ENCODE measurements at places on chromosomes 6 and 20.
A peak's percentile ranks its signal among the peaks of the same experiment; 100 is the strongest.

DNA sequence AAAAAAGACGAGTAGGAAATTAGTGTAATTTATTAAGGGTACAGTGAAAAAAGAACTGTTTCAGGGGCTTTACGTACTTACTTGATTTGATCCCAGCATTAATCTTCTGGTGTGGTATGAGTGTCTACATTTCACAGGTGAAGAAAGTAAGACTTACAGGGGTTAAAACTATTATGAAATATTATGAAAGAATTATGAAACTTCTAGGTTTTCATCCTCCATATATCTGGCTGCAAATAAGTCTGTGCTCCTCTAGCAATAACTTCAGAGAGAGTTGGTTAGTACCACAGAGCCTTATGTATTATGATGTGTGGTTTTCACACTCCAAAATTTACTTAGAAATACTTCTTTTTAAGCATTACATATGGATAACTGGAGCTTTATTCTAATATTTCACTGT is 41.9 kb downstream of the ZFAND3 start:
- no peak for DNase-seq

DNA sequence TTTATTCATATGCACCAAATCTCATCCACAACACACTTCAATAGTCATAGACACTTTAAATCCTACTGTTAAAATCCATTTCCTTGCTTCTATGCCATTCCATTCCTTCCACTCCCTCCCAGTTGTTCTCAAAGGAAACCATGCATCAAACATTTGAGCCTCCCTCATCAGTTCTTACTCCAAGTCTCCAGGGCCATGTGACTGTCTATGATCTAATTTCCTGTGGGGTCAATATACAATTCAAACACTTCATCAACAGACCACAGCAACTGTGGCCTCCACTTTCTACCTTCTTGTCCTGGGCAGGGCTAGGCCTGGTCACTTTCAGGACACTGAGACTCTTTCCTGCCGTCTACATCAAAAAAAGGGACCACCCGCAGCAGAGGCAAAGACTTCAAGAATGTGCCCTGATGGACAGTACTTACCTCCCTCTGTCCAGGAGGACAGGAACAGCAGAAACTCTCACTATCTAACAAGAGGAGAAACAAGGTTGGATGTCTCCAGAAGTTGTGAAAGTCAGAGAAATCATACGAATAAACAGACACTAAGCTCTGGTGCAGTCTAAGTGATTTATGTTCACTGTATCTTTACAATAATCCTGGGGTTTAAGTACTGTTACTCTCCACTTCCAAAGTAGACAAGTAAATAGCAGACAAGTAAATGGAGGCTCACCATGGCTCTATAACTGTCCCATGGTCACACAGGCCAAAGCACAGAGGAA is 160.2 kb downstream of the QRSL1 start:
- DNase-seq, result no peak

DNA sequence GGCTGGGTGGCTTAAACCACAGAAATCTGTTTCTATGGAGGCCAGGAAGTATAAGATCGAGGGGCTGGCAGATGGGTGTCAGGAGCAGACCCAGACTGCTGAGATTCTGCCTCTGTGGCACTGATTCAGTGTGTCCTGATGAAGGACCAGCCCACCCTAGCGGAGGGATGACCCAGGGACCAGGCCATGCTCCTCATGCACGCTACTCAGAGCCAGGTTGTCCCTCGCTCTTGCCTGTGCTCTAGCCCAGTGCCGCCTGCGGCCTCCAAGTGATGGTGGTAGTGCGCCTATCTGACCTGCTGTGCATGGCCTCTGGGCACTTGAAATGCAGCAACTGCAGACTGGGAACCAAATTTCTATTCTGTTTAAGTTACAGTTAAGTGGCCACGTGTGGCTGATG is 13.1 kb upstream of the APMAP start:
- no peak for DNase-seq

GRCh38 chr6:163252061-163252591 is 162.4 kb upstream of the QKI start:
- no peak for DNase-seq

DNA sequence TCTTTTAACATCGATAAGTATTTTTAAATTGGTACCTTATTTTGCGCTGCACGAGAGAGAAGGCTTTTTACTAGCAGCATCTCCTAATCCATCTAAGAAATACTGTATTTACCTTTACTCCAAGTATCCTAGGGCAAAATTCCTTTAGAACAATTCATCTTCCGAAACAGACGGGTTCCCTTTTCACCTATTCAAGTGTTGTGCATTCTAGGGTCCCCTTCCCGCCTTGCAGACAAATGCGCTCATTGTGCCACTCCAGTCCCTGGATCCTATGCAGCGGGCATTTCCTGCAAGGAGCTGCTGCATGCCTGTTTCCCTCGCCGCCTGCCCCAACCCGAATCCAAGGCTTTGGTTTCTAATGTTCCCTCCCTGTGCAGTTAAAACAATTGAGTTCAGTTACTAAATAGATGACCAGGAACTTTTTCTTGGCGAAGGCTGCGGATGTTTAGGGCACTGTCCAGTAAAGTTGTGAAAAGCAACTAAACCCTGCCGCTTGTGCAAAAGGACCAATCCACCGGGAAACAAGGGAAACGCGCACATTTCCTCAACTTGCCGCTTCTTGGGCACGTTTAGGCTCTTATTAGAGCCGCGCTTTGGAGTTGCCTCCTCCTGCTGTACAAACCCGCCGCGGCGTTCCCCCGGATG is 556 bp upstream of the SCAF8 start:
- DNase-seq, result peak; percentile 49

DNA sequence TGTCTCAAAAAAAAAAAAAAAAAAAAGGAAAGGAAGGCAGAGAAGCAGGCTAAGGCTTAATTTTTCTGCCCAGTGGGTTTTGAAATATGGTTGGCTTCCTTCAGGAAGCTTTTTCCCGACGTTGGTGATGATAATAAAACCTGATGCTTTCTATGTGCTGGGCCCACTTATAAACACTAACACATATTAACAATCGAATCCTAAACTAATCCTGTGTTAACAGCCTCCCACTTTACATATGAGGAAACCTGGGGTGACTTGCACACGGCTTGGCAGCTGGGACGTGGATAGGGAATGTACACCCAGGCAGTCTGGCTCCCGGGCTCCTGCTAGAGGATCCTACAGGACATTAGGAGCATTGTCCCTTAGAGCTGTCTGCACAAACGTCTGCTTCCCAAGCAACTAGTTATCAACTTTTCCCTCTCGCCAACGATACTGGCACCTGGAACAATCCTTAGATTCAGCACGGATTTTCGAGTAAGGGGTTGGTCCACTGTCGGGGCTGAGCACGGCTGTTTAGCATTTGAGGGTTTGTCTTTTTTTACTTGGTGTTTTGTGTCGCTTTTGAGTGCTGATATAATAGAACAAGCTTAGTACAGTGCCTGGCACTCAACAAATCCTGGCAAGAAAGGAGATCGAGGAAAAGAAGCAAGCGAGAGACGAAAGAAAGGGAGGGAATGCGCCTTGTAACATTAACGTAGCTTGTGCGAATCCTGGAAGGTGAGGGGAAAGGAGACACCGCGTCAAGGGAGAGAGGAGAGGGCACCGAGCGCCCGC is 622 bp upstream of the KIZ start:
- DNase-seq, result peak; percentile 55

GRCh38 chr6:43095939-43096338 is 19.8 kb downstream of the PTK7 start:
- DNase-seq, result no peak

DNA sequence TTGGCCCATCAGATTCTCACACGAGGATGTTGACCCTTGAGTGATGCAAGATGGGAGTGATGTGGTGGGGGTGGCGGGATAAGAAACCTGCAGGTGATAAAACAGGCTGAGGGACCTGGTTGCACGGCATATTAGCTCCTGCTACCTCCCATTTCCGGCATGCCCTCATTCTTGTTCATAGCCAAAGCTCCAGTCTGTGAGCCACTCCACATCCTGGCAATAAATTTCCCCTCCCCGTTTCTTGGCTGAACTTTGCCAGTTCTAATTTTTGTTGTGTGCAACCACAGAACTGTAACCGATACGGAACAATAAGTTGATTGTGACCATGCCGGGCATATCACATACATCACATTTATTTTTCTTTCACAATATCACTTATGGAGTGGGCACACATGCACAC is 41.6 kb upstream of the NFATC2 start:
- no peak for DNase-seq

- no peak for DNase-seq
Observed at GRCh38 chr20:25067102-25067987, 9.4 kb upstream of the ACSS1 start.

DNA sequence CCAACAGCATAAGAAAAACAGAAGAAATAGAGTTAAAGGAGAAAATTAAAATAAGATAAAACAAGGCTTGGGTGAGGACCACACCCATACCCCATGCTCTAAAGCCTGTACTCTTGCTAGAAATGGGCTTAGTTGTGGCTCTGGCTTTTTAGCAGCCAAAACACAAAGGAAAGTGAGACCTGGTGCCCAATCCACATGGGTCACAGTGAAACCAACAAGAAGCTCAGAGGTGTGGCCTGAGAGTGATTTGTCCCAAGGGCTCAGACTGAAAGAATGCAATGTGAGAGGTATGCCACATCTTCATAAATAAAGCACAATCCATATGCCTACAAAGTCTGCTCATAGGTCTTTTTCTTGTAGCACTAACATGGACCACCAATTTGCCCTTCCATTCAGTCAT is 21.1 kb downstream of the HM13 start:
- DNase-seq, result no peak

- no peak for DNase-seq
Observed at GRCh38 chr20:51750770-51751388, 17.3 kb downstream of the ATP9A start.

DNA sequence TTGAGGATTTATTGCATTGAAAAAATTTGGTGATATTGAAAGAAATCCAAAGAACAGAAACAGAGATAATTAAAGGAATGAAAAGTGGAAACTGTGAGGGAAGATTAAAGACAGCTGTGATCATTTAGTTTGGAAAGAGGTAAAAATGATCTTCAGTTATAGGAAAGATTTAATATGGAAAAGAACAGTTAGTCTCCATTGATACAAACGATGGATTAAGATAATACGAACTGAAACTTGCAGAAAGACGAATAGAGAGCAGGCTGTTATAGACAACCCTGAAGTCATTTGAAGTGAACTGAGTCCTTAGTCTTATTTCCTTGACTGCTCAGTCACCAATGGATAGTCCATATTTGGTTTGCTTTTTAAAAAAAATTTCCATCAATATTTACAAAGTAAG is 360.0 kb downstream of the NKAIN2 start:
- DNase-seq, result no peak

DNA sequence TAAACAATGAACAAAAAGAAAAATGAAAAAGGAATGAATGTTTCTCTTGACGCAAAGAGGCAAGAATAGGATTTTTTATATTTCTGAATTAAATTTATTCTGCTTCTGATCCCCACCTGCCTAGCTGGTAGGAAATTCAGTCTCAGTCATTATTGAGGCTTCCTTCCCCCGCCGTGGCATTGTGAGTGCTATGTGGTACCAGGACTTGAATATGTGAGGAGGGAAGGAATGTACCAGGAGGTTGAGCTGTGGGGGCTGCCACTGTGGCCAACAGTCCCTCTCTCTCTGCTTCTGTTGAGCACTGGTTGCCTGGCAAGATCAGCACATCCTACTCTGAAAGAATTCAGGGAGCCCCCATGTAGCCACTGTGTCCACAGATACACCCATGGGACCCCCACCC is 368.1 kb upstream of the JARID2 start:
- DNase-seq, result no peak

DNA sequence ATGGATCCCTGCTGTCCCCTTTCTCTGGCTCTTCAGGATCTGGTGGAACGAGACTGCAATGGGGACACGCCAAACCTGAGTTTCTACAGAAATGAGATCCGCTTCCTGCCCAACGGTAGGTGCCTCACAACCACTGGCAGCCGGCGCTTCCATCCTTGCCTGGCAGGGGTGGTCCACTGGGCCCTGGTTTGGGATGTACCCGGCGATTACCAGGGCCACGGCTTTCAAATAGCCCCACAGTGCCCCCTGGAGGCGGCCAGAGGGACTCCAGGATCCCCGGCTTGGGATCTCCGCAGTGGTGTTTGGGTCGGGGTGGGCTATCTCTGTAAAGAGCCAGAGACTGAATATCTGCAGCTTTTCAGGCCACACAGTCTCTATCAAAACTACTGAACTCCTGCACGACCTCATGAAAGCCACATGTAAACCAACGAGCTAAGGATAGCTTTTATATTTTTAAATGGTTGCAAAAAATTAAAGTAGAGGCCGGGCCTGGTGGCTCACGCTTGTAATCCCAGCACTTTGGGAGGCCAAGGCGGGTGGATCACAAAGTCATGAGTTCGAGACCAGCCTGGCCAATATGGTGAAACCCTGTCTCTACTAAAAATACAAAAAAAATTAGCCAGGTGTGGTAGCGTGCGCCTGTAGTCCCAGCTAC is 3.7 kb downstream of the OGFR start:
- peak; percentile 82 for DNase-seq

DNA sequence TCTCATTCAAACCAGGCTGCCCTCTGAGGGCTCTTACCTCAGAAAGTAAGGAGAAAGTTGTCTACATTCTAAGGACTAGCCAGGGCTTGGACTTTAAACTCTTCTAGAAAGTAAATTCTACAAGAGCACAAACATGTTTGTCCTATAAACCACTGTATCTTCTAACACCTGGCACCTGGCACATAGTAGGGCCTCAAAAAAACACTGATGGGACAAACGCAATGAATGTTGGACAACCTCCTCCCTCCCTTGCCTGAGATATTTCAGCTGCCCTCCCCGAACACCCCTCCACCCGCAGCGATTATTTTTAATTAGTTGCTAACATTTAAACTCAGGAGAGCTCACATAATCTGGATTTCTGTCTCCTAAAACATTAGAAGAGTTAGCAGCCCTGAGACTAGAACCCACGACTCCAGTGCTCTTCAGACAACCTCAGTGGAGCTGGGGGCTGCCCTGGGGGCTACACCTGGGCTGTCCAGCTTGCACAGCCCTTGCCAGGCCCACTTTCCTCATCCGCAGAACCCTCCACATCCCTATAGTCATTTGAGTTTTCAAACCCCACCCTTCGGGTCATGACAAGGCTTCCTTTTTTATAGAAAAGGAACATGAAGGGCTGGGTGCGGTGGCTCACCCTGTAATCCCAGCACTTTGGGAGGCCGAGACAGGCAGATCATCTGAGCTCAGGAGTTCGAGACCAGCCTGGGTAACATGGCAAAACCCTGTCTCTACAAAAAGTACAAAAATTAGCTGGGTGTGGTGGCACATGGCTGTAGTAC is 4.9 kb downstream of the HCK start:
- no peak for DNase-seq

DNA sequence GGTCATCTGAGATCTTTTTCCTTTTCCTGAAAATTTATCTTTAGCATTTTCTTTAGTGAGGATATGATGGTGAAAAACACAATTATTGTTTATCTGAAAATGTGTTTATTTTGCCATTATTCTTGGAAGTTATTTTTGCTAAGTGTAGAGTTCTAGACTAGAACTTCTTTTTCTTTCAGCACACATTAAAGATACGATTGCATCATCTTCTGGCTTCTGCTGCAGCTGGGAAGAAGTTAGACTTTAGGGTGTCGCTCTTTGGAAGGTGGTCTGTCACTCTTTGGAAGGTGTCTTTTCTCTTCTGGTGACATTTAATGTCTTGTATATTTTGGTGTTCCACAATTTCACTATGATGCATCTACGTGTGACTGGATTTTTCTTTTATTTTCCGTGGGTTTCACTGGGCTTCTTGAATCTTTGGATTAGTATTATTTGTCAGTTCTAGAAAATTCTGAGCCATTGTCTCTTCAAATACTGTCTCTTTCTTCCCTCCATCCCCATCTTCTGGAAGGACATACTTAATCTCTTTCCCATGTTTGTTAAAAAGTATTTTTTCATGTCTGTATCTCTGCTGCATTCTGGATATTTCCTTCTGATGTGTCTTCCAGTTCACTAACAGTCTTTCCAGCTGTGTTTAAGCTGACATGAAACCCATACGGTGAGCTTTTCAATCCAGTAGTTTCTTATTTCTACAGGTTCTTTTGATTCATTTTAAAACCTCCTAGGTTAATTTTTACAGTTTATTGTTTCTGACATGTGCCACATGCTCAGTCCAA is 81.0 kb downstream of the AGPAT4 start:
- no peak for DNase-seq

Measured in left ventricle myocardium superior (tissue), 1 donor.